A673 (cell line): ENCODE measurements at places on chromosomes 2 and 18.

- no peak for DNase-seq
Observed at GRCh38 chr2:72143441-72144273, 4.0 kb downstream of the CYP26B1 start.

DNA sequence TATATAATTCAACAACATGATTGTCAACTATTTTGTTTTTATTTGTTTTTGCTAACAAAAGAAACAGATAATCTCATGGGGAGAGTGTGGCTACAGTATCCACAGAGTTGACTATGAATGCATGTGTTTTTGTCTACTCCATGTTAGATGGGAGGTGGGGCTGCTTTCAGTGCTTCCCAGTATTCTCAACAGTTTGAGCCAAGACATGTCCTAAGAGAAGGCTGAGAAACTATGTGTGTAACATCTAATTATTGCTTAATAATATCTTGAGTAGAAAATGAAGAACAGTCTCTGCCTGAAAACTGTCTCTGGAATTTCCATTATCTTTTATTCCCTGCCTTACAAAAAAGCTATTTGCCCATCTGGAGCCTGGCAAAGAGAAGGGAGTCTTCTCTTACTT lies 178.8 kb upstream of the MMADHC start:
- no peak for DNase-seq

- DNase-seq = peak; percentile 13
Observed at GRCh38 chr2:196263181-196263747, 91.9 kb upstream of the STK17B start.

GRCh38 chr2:133434959-133435668 lies 133.1 kb downstream of the NCKAP5 start:
- DNase-seq = peak; percentile 84

GRCh38 chr18:36850527-36851201 lies 21.7 kb downstream of the KIAA1328 start:
- peak; percentile 23 for DNase-seq

DNA sequence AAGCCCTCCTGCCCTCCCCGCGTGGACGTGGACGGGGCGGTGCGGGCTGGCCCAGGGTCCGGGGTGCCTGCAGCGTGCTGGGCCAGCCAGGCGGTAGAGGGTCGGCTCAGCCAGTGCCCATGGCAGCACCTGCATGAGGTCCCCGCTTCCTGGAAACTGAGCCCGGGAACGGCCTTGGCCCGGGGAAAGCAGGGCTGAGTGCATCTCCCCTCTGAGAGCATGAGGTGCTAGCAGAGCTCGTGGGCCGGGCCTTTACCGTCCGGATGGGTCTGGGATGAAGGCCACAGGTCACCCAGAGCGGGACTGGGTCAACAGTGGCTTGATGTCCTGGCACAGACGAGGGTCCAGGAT lies 39.8 kb downstream of the TSHZ1 start:
- no peak for DNase-seq

DNA sequence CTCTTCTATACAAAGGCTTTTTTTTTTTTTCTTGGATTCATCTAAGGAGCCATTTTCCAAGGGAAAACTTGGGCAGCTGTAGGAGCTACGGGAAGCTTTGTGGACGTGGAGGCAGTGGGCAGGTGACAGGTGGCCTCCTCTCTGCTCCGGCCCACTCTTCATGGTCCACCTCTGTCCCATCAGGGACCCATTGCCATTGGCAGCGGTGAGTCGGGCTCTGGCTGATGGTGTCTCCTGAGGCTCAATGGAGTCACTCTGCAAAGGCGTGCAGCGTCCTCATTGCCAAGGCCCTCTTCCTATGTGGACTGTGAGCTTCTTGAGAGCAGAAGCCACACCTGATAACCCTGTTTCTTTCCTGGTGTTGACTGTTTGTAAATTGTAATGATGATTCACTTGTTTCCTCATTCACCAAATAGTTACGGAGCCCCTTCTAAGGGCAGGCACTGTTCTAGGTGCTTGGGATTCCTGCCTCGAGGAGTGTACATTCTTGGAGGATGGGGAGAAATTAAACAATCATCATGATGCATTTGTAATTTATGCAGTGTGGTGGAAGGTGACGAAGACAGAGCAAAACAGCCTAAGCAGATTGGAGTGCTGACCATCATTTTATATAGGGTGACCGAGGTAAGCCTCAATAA lies 240.3 kb upstream of the HS6ST1 start:
- no peak for DNase-seq

- DNase-seq = no peak
Observed at GRCh38 chr2:62224976-62225375, 29.1 kb downstream of the B3GNT2 start.

DNA sequence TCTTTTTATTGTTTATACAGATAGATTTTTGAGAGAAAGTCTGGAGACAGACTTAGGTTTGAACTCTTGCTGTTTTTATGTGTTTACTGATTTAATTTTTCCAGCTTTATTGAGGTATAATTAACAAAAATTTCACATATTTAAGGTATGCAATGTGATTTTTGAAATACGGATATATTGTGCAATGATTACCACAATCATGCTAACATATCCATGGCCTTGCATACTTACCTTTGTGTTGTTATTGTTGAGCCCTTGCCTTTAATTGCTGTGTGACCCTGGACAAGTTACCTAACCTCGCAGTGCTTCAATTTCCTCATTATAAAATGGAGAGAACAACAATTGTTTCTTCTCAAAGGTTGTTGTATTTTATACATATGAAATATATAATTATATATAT lies 13.9 kb upstream of the RBMS1 start:
- DNase-seq = no peak

DNA sequence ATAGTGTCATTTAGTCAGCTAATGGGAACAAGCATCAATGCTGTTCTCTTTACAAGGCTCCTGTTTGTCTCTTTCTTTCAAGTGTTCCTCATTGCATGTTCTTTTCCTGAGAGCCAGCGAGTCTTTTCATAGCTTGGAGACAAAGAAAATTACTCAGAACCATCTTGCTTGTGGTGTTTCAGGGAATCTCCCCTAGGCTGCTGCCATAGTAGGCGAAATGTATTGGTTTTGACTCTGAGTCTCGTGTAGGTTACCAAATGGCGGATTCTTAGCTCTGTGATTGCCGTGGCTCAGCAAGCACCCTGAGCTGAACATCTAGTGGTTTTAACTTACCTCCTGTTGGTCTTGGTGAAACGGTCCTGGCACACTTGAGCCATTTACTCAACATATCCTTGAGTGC lies 68.7 kb downstream of the RHBDD1 start:
- no peak for DNase-seq

GRCh38 chr2:144078106-144078505 lies 441.8 kb downstream of the ZEB2 start:
- DNase-seq = no peak

- no peak for DNase-seq
Observed at GRCh38 chr2:78407960-78408794, 617.3 kb upstream of the REG3G start.
